ENCODE measurements at places on chromosomes 4 and X.

DNA sequence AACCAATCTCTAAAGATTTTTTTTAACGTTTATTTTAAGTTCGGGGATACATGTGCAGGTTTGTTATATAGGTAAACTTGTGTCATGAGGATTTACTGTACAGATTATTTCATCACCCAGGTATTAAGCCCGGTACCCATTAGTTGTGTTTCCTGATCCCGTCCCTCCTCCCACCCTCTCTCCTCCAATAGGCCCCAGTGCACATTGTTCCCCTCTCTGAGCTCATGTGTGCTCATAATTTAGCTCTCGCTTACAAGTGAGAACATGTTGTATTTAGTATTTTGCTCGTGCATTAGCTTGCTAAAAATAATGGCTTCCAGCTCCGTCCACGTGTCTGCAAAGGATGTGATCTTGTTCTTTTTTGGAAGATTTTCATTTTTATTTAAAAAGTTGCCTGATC is 2309.4 kb upstream of the AGA start:
- no peaks in the 10 kb centered on the region for H3K27me3 ChIP-seq
- no peaks in the 10 kb centered on the region for H3K36me3 ChIP-seq
- no peak for DNase-seq
- no peak overlapping the region for H3K27ac ChIP-seq

DNA sequence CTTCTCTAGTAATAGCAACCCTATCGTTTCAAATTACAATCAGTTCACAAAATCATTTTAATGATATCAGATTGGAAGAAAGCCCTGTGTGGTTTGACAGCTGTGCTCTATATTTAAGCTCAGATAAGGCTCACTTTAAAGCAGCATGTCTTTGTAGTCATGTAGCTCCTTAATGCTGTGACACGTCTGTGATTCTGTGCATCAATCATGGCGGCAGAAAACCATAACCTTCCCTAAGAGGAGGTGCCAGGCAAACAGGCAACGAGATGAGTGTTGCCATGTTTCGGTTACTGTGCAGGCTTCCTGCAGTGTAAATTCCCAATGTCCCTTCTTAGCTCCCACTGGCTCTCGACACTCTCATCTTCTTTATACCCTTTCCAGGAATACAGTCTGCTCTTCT is 212.7 kb downstream of the GRID2 start:
- no peak for DNase-seq
- no peaks in the 10 kb centered on the region for H3K4me1 ChIP-seq
- no peak overlapping the region for H3K4me3 ChIP-seq
- H3K27ac ChIP-seq, result no peak overlapping the region
- no peaks in the 10 kb centered on the region for H3K27me3 ChIP-seq

GRCh38 chr4:7066493-7066892 is 1.4 kb downstream of the GRPEL1 start:
- H3K27ac ChIP-seq, result peak overlapping the region; percentile 85
- peak overlapping the region; percentile 97 for H3K4me3 ChIP-seq

GRCh38 chrX:153870288-153870690 is 15.7 kb downstream of the L1CAM start:
- no peak overlapping the region for H3K27ac ChIP-seq
- no peaks in the 10 kb centered on the region for H3K4me1 ChIP-seq
- no peak for DNase-seq
- H3K36me3 ChIP-seq, result no peaks in the 10 kb centered on the region

DNA sequence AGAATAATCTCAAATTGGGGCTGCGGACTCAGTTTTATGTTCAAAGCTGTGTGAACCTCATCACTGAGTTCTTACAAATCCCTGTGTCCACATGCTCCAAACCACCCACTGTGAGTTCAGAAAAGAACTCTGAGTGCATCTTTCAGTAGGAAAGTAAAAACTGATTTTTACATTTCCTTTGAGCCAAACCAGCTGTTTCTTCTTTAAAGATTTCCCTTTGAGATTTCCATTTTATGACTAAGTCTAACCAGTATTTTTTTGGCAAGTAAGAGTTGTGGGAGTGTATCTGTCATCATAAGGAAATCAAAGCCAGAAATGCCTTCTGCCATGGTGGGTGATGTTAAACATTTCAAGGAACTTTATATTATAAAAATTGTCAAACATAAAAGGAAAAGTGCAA is 100.0 kb downstream of the TET2 start:
- no peak overlapping the region for H3K27ac ChIP-seq
- no peaks in the 10 kb centered on the region for H3K4me1 ChIP-seq
- H3K4me3 ChIP-seq, result no peak overlapping the region
- no peak for DNase-seq
- H3K36me3 ChIP-seq, result peaks cover 34% of the 10 kb centered on the region
- H3K27me3 ChIP-seq, result no peaks in the 10 kb centered on the region

DNA sequence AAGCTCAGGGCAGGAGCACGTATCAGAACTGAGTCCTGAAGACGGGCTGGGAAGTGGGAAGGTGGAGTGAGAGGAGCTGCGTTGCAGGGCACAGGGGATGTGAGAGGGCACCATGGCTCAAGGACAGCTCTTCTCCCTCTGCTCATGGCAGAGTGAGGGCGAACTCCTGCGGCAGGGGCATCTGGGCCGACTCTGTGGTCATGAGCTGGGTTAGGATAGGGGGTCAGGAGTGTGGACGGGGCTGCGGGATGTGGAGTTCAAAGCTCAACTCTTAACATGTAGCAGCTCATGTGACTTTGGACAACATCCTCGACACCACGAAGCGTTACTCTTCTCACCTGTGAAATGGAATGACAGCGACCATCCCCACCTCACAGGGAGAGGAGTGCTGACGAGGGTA is 19.4 kb upstream of the SORCS2 start:
- peaks cover 23% of the 10 kb centered on the region for H3K4me1 ChIP-seq
- peaks cover 33% of the 10 kb centered on the region for H3K27me3 ChIP-seq
- no peaks in the 10 kb centered on the region for H3K36me3 ChIP-seq

- H3K27me3 ChIP-seq, result no peaks in the 10 kb centered on the region
- no peak overlapping the region for H3K4me3 ChIP-seq
- no peaks in the 10 kb centered on the region for H3K4me1 ChIP-seq
- no peak overlapping the region for H3K27ac ChIP-seq
- DNase-seq, result no peak
- H3K36me3 ChIP-seq, result no peaks in the 10 kb centered on the region
Observed at GRCh38 chrX:151155234-151155633, 21.1 kb upstream of the GPR50 start.

DNA sequence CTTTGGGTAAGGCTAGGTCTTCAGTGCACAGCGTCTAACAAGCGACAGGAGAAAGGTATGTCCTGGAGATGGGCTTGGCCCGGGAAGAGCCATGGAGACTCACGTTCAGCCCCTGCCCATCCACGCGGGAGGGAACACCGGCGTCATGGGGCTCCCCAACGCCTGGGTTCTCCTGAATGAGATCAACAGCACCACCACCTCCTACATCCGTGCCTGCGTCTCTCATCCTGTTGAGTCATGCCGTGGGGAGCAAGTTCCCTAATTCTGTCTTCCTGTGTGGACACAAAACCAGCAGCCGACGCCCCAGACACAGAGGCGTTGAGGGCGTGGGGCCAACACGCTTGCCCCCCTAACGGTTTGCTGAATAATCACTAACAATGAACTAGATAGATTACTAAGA is 20.1 kb upstream of the IL3RA start:
- DNase-seq, result no peak
- H3K36me3 ChIP-seq, result no peaks in the 10 kb centered on the region
- peaks cover 2% of the 10 kb centered on the region for H3K27me3 ChIP-seq
- peaks cover 2% of the 10 kb centered on the region for H3K4me1 ChIP-seq

DNA sequence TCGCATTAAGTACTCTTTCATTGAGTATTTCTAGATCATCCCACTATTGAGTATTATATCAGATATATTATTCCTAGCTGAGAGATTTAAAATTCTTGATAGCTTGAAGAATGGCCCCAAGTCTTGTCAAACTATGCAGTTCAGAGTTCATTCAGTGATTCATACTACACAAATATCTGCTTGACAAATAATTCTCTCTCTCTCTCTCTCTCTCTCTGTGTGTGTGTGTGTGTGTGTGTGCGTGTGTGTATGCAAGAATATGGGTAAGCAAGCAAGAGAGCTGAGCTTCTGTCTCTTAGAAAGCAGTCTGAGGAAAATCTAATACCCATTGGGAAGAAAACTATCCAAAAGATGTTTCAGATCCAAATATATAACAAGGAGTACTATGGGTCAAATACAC is 142.0 kb downstream of the SLC10A7 start:
- no peak overlapping the region for H3K27ac ChIP-seq
- no peaks in the 10 kb centered on the region for H3K27me3 ChIP-seq
- H3K4me3 ChIP-seq, result no peak overlapping the region
- no peaks in the 10 kb centered on the region for H3K36me3 ChIP-seq
- no peak for DNase-seq

- no peaks in the 10 kb centered on the region for H3K27me3 ChIP-seq
- H3K4me1 ChIP-seq, result no peaks in the 10 kb centered on the region
- no peak overlapping the region for H3K27ac ChIP-seq
- H3K36me3 ChIP-seq, result no peaks in the 10 kb centered on the region
Observed at GRCh38 chrX:6163721-6164120, 64.9 kb downstream of the NLGN4X start.

DNA sequence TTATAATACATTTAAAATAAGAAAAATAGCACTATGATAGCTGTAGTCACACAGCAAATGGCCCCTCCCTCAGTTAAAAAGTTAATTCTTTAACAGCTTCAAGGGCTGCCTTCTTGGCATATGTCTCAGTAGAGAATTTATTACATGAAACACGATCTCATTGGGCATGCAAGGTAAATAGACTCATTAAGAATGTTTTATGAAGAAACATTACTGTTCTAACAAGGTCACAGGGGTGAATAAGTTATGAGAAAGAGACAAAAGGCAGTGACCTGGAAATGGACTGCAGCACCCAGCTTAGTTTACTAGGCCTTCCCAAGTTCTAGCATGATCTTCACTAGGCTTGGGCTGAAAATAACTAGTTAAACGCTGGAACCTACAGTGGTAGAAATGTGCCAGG is 277.7 kb downstream of the NR3C2 start:
- H3K27ac ChIP-seq, result no peak overlapping the region
- H3K27me3 ChIP-seq, result no peaks in the 10 kb centered on the region
- H3K4me3 ChIP-seq, result no peak overlapping the region
- no peaks in the 10 kb centered on the region for H3K4me1 ChIP-seq
- H3K36me3 ChIP-seq, result no peaks in the 10 kb centered on the region
- DNase-seq, result no peak

GRCh38 chr4:150078041-150078578 is at the start of gene DCLK2:
Gene DCLK2, plus strand, starts transcription at chr4:150078445. Its CDS starts 583 bp downstream, at chr4:150079028.
- H3K4me1 ChIP-seq, result peaks cover 3% of the 10 kb centered on the region
- DNase-seq, result no peak
- H3K27me3 ChIP-seq, result peaks cover 39% of the 10 kb centered on the region
- H3K36me3 ChIP-seq, result no peaks in the 10 kb centered on the region
- H3K4me3 ChIP-seq, result peak within 1 kb of the TSS; percentile 57

GRCh38 chr4:149055624-149056023 is 613.4 kb upstream of the NR3C2 start:
- H3K4me3 ChIP-seq, result no peak overlapping the region
- no peak overlapping the region for H3K27ac ChIP-seq
- no peak for DNase-seq
- no peaks in the 10 kb centered on the region for H3K27me3 ChIP-seq
- H3K4me1 ChIP-seq, result no peaks in the 10 kb centered on the region
- no peaks in the 10 kb centered on the region for H3K36me3 ChIP-seq

GRCh38 chrX:47228550-47229270 is 4.1 kb upstream of the USP11 start:
- H3K4me1 ChIP-seq, result peaks cover 8% of the 10 kb centered on the region
- H3K4me3 ChIP-seq, result no peak overlapping the region
- H3K36me3 ChIP-seq, result peaks cover 46% of the 10 kb centered on the region
- no peak for DNase-seq
- H3K27ac ChIP-seq, result no peak overlapping the region
- no peaks in the 10 kb centered on the region for H3K27me3 ChIP-seq

- no peaks in the 10 kb centered on the region for H3K27me3 ChIP-seq
- no peak overlapping the region for H3K4me3 ChIP-seq
- no peaks in the 10 kb centered on the region for H3K4me1 ChIP-seq
- no peaks in the 10 kb centered on the region for H3K36me3 ChIP-seq
- no peak overlapping the region for H3K27ac ChIP-seq
Observed at GRCh38 chr4:31983677-31984076, 1263.5 kb downstream of the PCDH7 start.

DNA sequence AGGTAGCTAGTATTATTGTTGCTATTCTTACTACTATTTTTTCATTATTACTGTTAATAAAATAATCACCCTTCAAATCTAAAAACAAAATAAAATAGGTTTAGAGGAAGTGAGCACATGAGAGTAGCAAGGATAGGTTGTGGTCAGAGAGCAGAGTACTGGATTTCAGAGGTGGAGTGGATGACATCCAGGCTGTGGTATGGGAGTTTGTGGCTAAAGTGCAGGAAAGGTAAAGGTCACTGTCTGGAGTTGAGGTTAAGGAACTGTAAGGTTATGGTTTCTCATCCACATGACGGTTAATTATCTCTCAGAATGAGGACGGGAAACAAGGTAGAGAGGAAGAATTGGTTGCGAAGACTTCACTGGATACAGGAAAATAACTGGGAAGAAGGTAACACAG is 27.7 kb downstream of the STEEP1 start:
- no peaks in the 10 kb centered on the region for H3K27me3 ChIP-seq
- H3K27ac ChIP-seq, result no peak overlapping the region
- peaks cover 7% of the 10 kb centered on the region for H3K4me1 ChIP-seq
- H3K4me3 ChIP-seq, result no peak overlapping the region
- peaks cover 6% of the 10 kb centered on the region for H3K36me3 ChIP-seq

DNA sequence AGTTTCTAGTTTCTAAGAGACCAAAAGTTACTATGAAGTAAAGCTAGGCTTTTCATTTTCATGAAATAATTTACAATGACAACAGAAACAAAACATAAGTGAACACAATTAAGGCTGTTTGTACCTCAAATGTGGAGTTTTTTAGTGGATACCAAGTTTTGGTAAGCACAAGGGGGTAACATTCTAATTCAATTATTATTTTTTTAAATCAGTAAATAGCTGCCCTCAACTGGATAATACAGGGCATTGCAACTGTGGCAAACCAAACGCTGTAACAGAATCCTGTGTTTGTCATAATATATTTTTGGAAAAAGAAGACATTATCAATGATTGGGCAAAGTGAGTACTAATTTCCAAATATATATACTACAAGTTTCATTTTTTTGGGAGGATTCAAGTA is 150.3 kb downstream of the FBXW7 start:
- H3K27ac ChIP-seq, result no peak overlapping the region
- peaks cover 8% of the 10 kb centered on the region for H3K4me1 ChIP-seq
- DNase-seq, result no peak
- no peaks in the 10 kb centered on the region for H3K27me3 ChIP-seq
- peaks cover 2% of the 10 kb centered on the region for H3K36me3 ChIP-seq

GRCh38 chrX:46793386-46794143 is 34.6 kb upstream of the SLC9A7 start:
- H3K4me3 ChIP-seq, result no peak overlapping the region
- H3K36me3 ChIP-seq, result no peaks in the 10 kb centered on the region
- peaks cover 20% of the 10 kb centered on the region for H3K4me1 ChIP-seq
- no peak for DNase-seq

GRCh38 chrX:96563646-96564045 is 121.0 kb upstream of the DIAPH2 start:
- H3K27ac ChIP-seq, result no peak overlapping the region
- DNase-seq, result no peak
- H3K4me1 ChIP-seq, result no peaks in the 10 kb centered on the region
- H3K27me3 ChIP-seq, result no peaks in the 10 kb centered on the region

GRCh38 chr4:82951196-82951595 is 50.7 kb downstream of the THAP9 start:
- DNase-seq, result no peak
- peaks cover 46% of the 10 kb centered on the region for H3K36me3 ChIP-seq
- H3K4me3 ChIP-seq, result no peak overlapping the region
